ENCODE measurements at places on chromosomes 1 and 21.

DNA sequence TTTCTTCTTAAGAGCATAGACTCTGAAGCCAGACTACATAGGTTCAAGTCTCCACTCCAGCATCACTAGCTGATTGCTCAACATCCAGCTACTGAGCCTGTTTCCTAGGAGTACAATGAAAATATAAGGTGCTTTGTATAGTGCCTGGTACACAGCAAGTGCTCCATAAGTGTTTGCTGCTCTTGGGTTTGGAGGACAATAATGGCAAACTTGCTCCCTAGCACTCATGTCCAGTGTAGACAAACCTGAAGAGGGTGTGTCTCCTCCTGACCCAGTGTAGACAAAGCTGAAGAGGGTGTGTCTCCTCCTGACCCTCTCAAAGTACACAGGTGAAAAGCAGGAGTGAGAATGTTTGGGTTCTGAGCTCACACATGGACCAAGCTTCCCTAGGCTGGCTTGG lies 10.5 kb upstream of the ECE1 start:
- DNase-seq, result no peak

DNA sequence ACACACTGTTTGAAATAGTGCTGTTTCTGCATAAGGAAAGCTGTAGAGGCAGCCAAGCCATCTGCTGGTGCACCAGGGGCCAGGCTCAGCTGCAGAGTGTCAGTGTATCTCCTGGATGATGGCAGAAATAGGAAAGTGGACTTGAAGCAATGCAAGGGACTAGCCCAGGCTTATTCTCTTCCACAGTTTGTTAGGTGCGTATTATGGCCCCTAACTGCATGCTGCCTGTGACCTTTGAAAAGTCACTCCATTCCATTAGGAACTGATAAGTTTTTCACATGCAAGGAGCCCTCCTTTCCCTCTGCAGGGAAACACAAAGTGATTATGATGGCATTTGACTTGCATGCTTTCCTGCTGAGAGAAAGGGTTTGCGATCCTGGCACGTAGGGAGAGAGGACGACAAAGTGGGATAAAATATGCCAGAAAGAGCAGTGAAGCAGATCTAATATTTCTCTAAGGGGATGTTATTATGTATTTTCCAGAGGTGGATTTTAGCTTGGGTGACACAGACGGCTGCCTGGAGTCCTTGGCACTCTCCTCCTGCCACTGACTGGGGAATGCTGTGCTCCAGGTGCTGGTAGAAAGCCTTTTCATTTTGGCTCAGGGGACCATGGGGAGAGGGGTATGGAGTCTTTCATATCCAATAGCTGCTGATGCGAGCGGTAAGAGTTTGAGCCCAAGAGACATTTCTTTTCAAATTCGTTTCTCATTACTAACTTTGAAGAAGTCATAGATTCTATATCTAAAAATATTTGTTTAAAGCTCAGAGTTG lies 402.1 kb upstream of the B3GALT2 start:
- no peak for DNase-seq

- no peak for DNase-seq
Measured at GRCh38 chr1:203733009-203733863, 31.7 kb upstream of the LAX1 start.

GRCh38 chr1:68181165-68181556 lies 51.2 kb downstream of the WLS start:
- DNase-seq, result no peak

DNA sequence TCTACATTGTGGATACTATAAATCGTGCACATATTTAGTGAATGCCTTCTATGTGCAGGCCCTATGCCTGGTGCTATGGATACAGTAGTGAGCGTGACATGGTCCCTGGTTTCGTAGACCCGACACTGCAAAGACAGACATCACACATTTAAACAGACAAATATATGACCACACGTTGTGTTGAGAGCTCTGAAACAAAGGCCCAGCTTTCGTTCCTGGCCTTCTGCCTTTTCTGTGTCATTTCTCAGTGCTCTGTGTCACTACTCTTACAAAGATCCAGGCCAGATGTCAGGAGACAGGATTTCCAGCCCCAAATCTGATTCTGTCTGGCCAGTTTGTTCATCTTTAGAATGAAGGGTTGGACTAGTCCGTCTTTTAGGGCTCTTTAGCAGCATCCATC lies 19.3 kb upstream of the TRABD2B start:
- no peak for DNase-seq

DNA sequence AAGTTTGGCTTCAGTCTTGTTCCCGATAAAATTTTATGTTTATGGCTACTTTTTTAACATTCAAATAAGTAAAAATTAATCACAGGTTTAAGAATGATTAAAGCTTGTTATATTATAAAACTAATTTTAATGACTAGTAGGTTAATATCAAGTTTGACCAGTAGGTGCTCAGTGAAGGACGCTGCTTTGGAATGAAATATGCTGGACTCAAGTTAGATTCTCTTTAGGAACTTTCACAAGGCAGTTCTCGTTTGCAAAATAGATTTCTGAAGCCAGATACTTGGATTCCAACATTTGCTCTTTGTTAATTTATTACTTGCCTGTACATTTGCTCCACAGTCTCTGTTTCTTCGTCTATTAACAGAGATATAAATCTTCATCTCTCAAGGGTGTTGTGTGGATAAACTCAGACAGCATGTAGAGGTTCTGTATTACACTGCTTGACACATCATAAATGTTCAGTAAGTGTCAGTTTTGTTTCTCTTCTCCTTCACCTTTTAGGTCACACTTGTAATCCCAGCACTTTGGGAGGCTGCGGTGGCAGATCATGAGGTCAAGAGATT lies 432.8 kb upstream of the CHRM3 start:
- DNase-seq, result no peak

DNA sequence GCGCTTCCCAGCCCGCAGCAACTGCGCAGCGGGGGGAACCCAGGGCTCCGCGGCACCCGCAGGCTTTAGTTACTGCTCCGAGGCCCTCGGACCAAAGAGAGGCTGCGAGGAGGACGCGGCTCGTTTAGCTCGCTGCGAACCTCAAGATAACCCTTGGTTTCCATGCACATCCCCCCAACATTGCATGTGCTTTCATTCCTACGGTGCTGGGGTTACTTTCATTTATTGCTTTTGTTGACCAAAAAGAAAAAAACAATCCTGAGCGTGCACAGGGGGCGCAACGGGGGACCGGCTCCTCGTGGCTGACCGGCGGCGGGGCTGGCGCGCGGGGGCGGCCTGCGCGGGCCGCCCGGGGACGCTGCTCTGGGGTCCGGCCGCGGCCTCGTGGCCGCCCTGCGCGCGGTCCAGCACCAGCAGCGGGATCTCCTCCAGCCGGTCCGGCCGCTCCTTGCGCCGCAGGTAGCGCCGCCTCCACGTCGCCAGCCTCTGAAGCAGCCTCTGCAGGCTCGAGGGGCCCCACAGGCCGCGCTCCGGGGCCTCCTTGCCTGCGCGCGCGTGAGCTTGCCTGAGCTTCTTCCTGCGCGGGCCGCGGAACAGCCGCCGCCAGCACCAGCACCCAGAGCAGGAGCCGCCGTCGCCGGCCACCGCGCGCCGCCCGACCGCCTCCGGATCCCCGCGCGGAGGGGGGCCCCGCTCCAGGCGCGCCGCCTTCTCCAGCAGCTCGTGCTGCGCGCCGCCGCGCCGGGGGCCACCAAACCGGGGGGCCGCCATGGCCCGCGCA lies 77.4 kb downstream of the DESI2 start:
- DNase-seq, result no peak

DNA sequence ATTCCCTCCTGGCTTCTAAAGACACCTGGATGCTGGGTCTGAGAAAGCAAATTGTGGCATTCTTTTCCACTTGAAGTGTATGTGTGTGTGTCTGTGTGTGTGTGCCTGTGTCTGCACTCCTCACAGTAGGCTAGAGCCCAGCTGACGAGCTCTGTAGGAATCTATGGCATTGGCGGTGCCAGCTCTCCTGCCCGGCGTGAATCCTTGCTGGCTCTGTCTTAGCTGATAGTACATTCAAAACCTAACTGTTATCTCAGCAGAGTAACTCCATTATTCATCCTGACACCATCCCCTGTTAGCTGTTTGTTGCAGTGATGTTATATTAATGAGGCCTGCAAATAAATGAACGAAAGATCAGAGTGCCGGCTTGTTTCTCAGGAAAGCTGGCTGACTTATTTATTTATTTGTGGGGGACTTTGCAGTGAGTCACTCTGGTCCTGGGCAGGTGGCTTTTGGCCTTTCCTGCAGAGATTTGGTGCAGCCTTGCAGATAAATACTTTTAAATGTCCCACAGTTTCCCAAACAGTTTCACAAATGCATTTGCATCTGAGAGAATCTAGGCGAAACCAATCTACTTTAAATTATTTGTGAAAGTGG lies 160.6 kb upstream of the CD34 start:
- DNase-seq, result no peak

DNA sequence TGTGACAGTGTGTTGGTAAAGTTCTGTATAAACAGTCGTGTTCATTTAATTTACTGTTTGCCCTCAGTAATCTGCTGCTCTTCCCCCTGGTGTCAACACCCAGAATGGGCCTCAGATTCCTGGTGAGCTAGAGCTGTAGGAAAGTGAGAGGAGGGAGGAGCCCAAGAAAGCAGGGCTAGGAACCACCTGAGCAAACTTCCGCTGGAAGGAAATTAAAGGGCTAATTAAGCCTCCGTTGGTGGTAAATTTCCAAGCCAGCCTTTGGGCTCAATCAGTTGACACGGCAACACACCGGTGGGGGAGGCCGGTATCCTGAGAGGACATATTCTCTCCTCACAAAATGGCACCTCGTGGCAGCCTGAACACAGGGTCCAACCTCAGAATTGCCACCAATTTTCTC lies 32.9 kb downstream of the RAB3B start:
- DNase-seq, result no peak

DNA sequence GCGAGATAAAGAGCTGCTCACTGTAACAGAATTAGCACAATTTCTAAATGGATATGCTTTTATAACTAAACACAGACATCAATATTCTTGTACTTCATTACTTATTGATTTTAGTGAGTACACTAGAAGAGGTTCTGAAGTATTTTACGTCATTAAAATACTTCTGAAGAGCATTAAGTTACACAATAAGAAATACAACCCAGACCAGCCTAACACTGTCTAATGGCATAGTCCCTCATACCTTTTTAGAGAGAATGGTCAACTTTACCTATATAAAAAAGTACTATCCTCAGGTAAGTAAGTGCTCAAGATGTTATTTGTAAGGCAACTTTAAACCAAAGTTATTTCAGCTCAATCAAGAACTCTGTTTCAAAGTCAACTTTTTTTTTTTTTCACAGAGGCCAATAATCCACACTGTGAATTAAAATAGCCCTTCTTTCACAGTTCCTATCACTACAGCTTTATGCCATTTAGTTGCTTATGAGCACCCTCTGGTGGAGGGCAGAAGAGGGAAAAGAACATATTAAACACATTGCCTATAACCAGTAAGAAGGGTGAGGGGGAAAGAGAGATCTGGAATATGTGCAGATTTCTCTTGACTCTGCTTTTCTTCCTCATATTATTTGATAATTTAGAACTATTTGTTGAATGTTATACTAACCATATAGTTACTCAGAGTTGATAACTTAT lies 182.1 kb upstream of the DMRTA2 start:
- no peak for DNase-seq

DNA sequence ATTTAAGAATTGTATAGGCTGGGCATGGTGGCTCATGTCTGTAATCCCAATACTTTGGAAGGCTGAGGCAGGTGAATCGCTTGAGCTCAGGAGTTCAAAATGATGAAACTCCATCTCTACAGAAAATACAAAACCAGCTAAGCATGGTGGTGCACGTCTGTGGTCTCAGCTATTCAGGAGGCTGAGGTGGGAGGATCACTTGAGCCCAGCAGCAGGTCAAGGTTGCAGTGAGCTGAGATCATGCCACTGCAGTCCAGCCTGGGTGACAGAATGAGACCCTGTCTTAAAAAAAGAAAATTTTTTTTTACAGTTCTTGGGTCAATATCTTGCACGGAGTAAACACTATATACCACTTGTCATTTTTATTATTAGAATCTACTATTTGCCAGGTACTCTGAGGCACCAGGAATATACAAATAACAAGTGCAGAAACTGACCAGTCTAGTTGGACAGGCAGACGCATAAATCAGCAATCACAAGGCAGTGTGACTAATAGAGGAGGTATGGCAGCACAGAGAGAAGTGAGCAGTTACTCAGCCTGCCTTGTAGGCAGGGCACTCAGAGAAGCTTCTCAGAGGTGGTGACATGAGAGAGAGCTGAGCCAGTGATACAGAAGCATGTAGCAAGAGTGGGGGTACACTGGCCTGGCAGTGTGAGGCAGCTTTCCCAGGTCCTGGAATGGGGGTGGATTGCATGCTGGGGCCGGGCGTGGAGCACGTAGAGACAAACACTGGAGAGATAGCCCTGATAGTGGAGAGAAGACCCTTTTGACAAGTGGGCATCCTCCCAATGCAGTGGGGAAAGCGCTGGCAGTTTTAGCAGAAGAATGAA lies 8.0 kb downstream of the PHLDA3 start:
- DNase-seq, result no peak

DNA sequence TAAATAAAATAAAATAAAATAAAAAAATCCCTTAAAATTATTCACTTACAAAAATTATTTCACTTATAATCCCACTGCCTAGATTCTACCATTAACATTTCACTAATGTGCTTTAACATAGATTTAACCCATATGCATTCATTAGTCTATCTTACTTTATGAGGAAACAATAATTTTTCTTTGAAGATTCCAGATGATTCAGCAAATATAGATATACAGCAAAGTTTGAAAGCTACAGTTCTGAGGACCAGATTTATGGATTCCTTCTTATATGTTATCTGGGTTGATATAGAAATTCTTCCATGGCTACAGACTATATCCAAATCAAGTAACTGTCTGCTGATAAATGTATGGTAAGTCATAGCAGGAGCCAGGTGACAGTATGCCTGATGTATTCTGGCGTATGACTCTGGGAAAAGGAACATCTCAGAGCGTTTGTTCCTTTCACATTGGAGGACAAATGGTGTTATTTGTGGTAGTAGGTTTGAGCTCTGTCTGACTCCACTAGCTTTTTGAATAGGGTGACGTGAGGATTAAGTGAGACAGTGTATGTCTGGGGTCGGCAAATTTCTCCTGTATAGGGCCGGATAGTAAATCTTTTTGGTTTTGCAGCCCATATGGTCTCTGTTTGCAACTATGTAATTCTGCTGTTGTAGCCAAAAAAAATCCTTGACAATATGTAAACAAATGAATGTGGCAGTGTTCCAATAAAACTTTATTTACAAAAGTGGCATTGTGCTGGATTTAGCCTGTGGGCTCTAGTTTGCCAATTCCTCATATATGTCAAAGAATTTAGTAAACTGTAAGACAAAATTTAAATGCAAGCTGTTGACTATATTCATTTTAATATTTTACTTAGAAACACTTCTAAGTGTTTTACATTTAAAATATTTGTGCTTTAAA lies 9.3 kb downstream of the MAP3K21 start:
- DNase-seq, result no peak

- no peak for DNase-seq
Measured at GRCh38 chr1:151158326-151158725, 1.9 kb downstream of the TNFAIP8L2 start.
